ENCODE measurements at places on chromosomes 13 and 19.

GRCh38 chr13:73808318-73808717 is 325.9 kb downstream of the KLF12 start:
- no peak for DNase-seq

DNA sequence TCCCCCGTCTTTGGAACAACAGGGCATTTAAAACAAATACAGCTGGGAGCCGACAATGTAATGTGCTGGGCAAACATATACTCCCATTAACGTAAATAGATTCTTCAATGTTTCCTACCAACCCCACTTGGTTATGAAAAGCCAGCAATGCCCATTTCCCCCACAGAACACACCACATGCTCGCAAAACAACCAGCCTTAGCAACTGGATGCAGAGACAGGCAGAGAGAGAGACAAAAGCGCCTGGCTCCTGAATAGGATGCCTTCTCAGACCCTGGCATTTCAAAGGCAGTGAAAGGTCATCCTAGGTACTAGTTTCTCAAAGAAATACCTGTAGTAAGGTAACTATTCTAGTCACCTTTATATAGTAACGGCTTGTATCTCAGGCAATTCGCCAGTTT is 462.9 kb downstream of the ITGBL1 start:
- peak; percentile 77 for DNase-seq

DNA sequence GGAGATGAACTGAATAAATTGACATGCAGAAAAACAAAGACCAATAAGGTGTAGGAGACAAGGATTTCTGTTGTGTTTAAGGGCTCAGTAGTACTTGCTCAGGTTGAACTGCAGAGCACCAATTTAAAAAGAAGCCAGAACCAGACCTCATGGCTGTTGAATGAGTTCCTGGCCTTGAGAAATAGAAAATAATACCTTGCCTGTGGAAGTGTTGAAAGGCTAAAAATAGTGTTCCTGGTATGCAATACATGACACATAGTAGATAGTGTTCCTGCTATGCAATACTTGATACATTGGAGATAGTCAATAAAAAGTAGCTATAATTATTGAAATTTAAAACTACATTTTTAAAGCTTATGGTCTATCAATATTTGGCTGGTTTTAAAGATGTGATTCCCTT is 595.8 kb downstream of the PCDH9 start:
- no peak for DNase-seq

GRCh38 chr13:93857126-93857525 is 622.4 kb downstream of the DCT start:
- DNase-seq: no peak

- DNase-seq: no peak
Observed at GRCh38 chr13:72458701-72459100, 268.7 kb downstream of the MZT1 start.

- DNase-seq: no peak
Observed at GRCh38 chr19:44582581-44583265, 30.6 kb upstream of the IGSF23 start.

- no peak for DNase-seq
Observed at GRCh38 chr19:18431351-18432197, 6.4 kb downstream of the ISYNA1 start.

DNA sequence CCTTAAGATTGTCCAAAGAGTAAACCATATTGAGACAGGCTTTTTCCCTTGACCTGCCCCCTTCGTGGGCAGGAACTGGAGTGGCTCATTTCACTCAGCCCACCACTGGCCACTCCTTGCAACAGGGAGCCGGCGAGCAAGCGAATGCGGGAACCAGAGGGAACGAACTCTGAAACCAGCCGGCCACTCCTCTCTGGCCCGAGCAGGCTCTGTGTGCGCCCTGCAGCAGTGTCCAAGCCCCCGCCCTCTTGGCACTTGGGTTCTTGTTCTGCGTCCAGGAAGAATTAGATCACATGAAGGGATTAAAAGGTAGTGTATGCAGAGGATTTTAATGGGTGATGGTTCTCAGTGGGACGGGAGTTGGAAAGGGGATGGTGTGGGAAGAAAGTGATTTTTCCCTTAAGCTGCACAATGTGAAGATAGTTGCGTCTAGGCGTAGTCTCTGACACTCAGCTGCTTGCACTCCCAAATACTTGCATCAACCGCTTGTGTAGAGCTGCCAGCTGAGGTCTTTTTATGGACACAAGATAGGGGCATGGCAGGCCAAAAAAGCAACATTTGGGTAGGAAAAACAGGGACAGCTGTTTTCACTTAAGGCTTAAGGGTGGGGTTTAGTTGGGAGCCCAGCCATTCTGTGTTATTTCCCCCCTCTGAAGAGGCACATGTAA is 1209.7 kb upstream of the PCDH20 start:
- no peak for DNase-seq

GRCh38 chr13:21234526-21234925 is 58.1 kb downstream of the MRPL57 start:
- DNase-seq: no peak

DNA sequence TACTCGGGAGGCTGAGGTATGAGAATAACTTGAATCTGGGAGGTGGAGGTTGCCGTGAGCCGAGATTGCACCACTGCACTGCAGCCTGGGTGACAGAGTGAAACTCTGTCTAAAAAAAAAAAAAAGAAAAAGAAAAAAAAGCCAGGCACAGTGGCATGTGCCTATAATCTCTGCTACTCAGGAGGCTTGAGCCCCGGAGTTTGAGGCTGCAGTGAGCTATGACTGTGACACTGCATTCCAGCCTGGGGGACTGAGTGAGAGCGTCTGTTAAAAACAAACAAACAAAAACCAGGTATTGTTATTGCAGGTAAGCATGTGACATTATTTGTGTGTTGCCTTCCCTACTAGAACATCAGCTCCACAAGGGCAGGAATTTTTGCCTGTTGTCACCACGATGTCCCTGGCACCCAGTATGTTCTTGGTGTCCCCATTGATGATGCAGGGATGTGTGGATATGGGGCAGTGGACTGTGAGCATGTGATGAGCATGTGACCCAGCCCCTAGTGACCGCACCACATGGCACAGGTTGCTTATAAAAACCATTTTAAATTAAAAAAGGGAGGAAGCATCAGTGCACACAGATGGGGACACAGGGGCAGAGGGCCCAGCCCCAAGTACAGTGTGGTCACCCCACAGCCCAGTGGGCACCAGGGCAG is 1.6 kb upstream of the KANK2 start:
- no peak for DNase-seq

DNA sequence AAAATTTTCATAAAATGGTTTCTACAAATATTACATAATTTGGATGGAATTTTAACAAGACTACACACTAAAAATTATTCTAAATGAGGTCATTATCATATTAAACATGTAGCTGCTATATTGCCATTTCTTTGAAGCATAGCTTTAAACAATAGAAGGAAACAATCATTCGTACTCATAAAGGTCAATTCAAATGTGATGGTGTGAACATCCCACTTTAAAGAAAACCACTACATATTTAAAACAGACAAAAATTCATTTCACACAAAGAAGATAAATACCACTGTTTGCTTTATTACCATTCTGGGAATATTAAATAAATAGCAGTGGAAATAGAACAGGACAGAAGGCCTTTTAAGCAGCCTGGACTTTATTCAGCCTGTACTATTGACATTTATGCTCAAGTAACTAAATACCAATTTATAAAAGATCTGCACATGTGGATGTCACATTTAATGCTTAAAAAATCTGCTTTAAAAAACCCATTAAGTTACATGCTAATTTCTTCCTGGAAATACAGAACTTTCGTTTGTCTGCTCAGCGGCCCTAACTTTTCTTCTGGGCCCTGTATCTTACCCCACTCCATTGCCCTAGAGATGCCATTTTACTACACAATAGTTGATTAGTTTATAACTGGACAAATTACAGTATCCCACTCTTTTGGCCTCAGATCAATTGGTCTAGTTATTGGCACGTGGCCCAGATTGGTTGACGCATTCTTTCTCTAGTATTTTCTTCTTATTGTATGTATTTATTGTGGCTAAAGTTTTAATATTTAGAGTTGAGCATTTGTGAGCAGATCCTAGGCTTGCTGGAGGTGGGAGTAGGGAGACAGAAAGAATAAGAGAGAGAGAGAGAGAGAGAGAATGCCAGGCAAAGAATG is 215.1 kb upstream of the SPRY2 start:
- DNase-seq: no peak

DNA sequence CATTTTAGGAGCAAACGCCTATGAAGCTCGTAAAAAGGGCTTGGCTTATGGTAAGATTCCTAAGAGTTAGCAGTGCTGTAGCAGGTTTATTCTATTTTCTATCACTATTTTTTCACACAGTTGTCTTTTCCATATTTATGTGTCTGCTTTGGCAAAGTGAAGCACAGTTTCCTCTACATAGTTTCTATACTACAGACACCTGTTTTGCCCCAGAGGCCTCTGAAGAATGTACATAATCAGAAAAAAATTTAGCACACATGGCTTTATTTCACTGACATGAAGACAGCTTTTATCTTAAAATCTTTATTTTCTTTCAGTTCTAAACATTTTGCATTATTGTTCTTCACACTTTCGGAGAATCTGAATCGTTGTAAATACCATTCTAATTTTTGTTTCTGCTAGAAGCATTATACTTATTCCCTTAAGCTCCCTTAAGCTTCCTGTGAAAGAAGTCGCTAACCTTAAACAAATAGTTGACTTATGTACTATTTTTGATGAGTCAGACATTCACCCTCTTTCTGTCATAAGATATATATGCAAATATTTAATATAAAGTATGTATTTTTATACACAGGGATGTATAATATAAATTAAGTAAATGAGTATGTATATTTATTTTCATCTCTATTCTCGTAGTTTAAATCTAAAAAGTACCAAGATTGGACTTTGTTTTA is 816.0 kb downstream of the OLFM4 start:
- DNase-seq: no peak

DNA sequence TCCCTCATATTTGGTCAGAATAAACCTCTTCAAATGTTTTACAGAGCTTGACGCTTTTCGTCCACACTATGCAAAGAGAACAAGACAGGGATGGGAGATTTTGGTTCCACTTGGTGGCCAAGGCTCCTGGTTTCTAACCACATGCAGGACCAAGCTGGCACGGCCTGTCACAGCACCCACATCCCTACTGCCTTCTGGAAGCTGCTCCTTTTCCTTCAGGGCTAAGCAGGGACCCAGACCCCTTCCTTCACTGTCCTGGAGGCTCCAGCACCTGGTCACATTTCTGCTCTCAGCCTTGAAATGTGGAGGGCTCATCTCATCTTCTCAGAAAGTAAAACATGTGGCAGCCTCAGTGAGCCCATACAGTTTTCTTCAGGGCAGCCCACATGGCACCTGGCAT is 50.4 kb upstream of the ARHGEF7 start:
- no peak for DNase-seq

GRCh38 chr19:52990759-52991418 is 22.8 kb upstream of the ERVV-1 start:
- no peak for DNase-seq

All from NCI-H774 (cell line).